Gastrocnemius medialis (tissue), 4 donors: ENCODE measurements at places on chromosomes 2 and 18. TPM values are rescaled to one million over a fixed set of nuclear protein-coding genes. Genes with fewer than 3 reads are reported as not detected.

Gene OSR1
- total RNA-seq: 3.8 TPM

Gene B3GNT7
- total RNA-seq: 0.39 TPM

Gene IAH1
- 38.1 TPM for total RNA-seq

Gene CABYR
- total RNA-seq: not detected

Gene WDPCP
- 8.4 TPM for total RNA-seq

Gene TOGARAM2
- 29.7 TPM for total RNA-seq

Gene PAX8
- 8.7 TPM for total RNA-seq

Gene TEX44
- total RNA-seq: not detected

Gene RRM2
- total RNA-seq: 2.0 TPM

Gene KIF5C
- total RNA-seq: 0.51 TPM

Gene SCN7A
- total RNA-seq: 16.5 TPM

Gene EDAR
- not detected for total RNA-seq

Gene TRIM43
- not detected for total RNA-seq

Gene FZD7
- 9.4 TPM for total RNA-seq

Gene NEU4
- total RNA-seq: 30.2 TPM

Gene RNF125
- 3.0 TPM for total RNA-seq

Gene CCDC85A
- 6.5 TPM for total RNA-seq

Gene ALK
- total RNA-seq: not detected

Gene PLCD4
- total RNA-seq: 51.3 TPM

Gene OR6B2
- not detected for total RNA-seq

Gene HAAO
- total RNA-seq: 2.5 TPM

Gene C2orf76
- 5.9 TPM for total RNA-seq

Gene LCT
- total RNA-seq: not detected

Gene PRLH
- not detected for total RNA-seq

Gene GAREM2
- 1.0 TPM for total RNA-seq

Gene MC5R
- total RNA-seq: not detected

Gene NAT8
- total RNA-seq: not detected

Gene CAB39
- 125 TPM for total RNA-seq

Gene SERPINB10
- not detected for total RNA-seq

Gene SATB2
- 6.4 TPM for total RNA-seq

Gene CHST10
- total RNA-seq: 7.4 TPM

Gene STON1
- total RNA-seq: 3.0 TPM

Gene SESTD1
- total RNA-seq: 8.5 TPM

Gene TEKT4
- total RNA-seq: not detected

Gene DES
- 28,635 TPM for total RNA-seq

Gene RTP5
- not detected for total RNA-seq

Gene RESP18
- total RNA-seq: not detected

Gene FBXO36
- 2.2 TPM for total RNA-seq

Gene IL1RN
- not detected for total RNA-seq

Gene CPLX4
- not detected for total RNA-seq

Gene GPR55
- not detected for total RNA-seq

Gene PSMD1
- 179 TPM for total RNA-seq
